ENCODE measurements at places on chromosomes 7 and 10. TPM values are rescaled to one million over a fixed set of nuclear protein-coding genes. Genes with fewer than 3 reads are reported as not detected.

The ZYX gene
- total RNA-seq, result 14.0 TPM

The SLC18A3 gene
- not detected for total RNA-seq

The TET1 gene
- total RNA-seq, result 2.1 TPM

The MAT1A gene
- not detected for total RNA-seq
